ENCODE measurements at places on chromosomes 7 and 10.

DNA sequence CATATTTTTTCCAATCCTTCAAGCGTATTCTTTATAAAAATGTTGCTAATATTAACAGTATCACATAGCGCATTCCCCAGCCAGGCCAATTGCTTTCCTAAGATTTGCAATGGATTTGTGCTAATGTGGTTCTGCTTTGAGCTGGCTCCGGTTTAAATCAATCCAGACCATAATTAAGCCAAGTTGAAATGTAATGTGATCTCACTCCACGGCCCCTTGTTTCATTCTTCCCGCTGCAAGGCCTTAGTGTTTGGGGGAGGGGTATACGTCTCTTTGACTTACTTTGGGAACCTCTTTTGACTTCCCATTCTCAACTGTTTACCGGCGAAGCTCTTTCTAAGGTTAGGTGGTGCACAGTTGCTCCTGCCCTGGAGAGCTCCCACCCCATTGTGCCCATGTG is 86.4 kb downstream of the PRPF18 start:
- no peak for DNase-seq

GRCh38 chr7:68800316-68800715 is 798.0 kb upstream of the AUTS2 start:
- DNase-seq: no peak

DNA sequence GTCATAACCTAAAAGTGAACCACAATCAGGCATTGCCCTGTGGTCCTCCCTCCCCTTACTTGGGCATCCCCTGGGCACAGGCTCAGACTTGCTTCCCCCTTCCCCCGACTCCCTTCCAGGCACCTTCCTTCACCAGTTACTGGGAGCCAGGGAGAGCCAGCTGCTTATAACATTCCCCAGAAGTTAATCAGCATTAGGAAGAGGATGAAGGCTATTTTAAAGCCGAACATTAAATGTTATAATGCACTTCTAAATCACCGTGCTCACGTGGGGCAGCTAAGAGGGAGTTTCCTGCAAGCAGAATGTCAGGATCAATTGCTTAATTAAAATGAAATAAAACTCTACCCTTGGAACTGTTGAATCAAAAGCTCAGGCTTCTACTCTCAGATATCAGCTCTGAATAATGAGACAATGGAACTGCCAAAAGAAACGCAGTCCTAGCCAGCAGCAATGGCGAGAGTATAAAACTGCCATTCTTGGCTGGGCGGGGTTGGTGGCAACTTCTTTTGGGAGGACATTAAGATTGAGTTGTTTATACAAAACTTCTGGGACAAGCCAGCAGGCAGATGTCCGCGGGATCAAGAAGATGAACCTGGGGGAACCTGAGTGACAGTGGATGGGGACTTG is 169.5 kb downstream of the FANK1 start:
- peak; percentile 28 for DNase-seq

GRCh38 chr7:155846936-155847335 is 34.7 kb upstream of the SHH start:
- no peak for DNase-seq

DNA sequence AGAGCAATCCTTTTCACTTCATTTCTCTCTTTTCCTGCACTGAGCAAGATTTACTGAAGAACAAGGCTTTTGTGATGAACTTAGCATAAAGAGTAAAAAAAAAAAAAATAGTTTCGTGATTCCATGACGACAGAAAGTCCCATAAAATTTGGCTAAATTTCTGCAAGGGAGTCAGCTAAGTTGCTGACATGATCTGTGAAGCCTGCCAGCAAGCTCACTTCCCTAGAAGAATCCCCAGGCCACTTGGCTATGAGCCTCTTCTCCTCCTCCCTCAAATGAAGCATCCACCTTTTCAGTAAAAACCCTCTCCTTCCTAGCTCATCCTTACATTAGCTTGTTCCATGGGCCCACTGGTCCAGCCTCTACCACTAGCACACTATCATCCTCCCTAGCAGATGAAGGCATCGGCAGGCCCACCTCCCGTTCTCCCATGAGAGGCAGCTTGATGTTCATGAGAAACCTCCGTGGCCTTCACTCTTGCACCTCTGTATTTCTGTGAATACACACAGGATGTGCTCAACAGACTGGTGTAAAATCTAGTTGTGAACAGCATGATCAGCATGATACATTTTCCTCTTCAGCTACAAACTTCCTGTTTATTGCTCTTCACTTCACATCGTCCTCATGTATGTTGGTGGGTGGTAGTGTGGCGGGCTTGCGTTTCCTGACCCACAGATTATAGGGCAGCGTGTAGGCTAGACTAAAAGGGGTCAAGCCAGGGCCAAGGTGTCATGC is 30.9 kb downstream of the GIMAP8 start:
- DNase-seq: no peak

Data from EL (cell line).